Activated T-cell treated with anti-CD3 and anti-CD28 coated beads for 48 hours (primary cell): ENCODE measurements at places on chromosomes 2 and 18.
A peak's percentile ranks its signal among the peaks of the same experiment; 100 is the strongest.

DNA sequence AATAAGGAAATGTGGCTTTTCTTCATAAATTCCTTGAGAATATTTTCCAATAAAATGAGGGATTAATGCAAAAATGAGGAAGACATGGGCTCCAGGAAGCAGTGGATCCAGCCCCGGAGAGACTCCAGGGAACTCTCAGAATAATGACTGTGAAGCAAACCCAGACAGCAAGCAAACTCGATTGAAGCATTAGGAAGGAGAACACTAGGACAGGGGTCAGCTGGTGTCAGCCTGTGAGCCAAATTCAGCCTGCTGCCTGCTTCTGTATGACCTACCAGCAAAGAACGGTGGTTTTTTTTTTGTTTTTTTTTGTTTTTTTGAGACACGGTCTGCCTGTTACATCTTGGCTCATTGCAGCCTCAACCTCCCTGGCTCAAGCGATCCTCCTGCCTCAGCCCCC is 274.3 kb upstream of the FBXO11 start:
- DNase-seq = no peak

GRCh38 chr2:110727923-110728322 is 4.5 kb upstream of the ACOXL start:
- DNase-seq = no peak

DNA sequence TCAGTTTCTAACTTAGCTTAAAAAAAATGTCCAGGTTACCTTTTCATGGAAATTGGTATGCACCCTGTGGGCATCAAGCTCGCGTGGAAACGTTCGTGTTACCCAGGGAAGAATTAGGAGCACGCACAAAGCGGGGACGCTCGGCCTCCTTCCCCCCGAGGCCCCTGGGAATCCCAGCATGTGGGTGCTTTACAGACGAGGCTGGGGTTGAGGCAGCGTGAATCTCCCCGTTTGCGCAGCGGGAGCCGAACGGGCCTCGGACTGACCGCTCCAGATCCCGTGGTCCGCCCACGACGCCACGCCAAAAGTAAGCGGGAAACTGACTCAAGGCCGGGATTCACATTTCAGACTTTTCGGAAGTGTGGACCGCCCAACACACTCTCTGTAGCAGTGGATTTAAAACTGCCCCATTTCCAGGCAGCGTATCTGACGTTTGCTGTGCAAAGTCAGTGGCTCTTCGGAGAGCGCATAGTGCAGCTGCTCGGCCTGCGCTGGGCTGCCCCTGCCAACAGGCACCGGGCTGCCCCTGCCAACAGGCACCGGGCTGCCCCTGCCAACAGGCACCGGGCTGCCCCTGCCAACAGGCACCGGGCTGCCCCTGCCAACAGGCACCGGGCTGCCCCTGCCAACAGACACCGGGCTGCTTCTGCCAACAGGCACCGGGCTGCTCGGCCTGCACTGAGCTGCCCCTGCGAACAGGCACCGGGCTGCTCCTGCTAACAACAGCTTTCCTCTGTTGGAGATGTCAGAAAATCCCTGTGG is 49.7 kb downstream of the SH3YL1 start:
- no peak for DNase-seq

- DNase-seq = no peak
Measured at GRCh38 chr2:72271276-72271614, 123.6 kb upstream of the CYP26B1 start.

GRCh38 chr18:52339891-52340371 is at the start of gene DCC:
Gene DCC (plus strand): TSS chr18:52340197. CDS start chr18:52340788, 591 bp downstream.
- peak; percentile 2 for DNase-seq

GRCh38 chr2:231191896-231192872 is 6.2 kb upstream of the ARMC9 start:
- DNase-seq = no peak

GRCh38 chr2:192952245-192952644 is 757.5 kb upstream of the TMEFF2 start:
- no peak for DNase-seq

- no peak for DNase-seq
Measured at GRCh38 chr18:62885804-62886203, 170.5 kb downstream of the PHLPP1 start.

DNA sequence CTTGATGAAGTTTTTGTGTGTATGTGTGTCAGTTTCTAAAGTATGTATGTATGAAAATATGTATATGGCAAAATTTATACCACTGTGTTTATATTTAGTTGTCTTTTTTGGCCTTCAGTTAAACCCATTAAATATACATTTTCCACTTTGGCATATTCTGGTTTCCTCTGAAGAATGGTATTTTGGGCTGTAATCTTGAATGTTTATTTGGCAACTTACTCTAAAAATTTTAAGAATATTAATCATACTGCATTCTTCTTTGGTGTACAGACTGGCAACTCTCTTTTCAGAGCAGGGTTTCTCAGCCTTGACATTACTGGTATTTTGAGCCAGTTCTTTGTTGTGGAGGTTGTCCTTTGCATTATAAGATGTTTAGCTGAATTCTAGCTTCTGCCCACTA is 27.9 kb upstream of the CCBE1 start:
- DNase-seq = no peak

- DNase-seq = no peak
Measured at GRCh38 chr2:202682274-202682673, 47.5 kb downstream of the FAM117B start.

DNA sequence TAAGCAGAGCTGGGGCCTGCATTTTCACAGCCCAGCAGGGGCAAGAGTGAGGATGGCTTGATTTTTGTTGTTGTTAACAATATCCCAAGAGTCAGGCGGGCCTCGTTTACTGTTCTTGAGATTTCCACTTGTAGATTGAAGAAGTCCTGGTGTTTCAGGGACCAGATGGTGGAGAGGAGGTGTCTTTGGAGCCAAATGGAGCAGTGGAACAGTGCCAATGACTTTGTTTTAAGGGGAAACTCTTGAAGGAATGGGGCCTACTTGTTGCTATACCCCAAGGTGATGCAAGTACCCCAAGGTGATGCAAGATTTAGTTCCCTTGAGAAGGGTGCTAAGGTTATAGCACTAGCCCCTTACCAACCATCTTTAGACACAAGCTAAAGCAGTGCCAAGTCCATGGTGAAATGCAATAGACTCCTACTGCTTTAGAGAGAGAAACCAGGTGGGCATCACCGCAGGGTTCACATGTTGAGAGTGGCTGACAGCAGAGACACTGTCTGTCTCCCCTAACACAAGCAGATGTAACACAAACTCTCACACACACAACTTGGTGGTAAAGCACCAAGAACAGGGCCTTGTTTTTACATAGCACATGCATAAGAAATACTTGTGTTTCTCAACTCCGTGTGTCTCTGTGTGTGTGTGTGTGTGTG is 44.0 kb downstream of the HK2 start:
- DNase-seq = no peak

- no peak for DNase-seq
Measured at GRCh38 chr18:35549564-35549963, 32.0 kb upstream of the GALNT1 start.

GRCh38 chr18:59002974-59003594 is 136.6 kb upstream of the SEC11C start:
- no peak for DNase-seq

DNA sequence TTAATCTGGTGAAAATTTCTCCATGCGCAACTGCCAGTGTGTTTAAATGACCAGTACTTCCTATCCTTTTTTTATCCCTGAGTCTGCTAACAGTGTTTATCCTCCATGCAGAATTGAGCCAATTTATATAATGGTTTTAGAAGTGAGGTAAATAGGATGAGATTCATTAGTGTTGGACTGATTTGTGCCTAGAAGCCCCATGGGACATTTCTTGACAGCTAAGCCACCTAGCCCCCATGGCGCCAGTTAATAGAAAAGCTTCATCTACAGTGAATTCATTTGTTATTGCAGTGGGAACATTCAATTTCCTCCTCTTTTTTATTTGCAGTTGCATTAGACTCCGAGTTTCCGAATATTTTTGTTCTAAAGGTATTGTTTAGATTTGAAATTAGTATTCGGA is 175.6 kb downstream of the ARL6IP6 start:
- DNase-seq = no peak

DNA sequence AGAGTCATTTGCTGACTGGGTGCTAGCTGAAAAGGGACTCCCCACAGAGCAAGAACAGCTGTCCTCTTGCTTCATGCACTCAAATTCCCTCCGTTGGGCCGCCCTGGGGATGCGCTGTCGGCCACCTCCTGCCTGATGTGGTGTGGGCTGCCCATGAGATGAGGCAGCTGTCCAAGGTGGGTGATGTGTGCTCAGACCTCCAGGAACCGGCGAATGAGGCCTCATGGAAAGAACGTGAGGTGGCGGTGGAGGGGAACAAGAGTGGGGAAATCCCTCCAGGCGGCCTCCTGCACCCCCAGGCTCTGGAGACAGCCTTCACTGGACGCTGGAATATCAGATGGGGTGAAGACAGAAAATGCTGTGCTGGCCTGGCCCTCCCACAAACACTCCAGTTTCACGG is 79.8 kb downstream of the LONRF2 start:
- no peak for DNase-seq

DNA sequence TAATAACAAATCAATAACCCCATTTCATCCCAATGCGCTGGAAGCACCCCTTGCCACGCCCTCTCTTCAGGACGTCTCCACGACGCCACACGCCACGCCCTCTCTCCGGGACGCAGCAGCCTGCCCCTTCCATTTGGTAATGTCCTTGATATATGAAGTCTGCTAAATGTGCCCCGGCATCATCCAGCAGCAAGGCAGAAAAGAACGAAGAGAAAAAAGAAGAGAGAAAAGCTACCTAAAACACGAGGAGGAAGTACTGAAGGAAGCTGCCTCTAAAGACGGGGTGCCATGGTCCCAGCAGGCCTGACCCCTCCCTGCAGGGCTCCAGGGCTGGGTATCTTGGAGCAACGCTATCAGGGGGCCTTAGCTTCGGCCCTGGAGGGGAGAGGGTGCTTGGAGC is 41.8 kb downstream of the CNGA3 start:
- no peak for DNase-seq

DNA sequence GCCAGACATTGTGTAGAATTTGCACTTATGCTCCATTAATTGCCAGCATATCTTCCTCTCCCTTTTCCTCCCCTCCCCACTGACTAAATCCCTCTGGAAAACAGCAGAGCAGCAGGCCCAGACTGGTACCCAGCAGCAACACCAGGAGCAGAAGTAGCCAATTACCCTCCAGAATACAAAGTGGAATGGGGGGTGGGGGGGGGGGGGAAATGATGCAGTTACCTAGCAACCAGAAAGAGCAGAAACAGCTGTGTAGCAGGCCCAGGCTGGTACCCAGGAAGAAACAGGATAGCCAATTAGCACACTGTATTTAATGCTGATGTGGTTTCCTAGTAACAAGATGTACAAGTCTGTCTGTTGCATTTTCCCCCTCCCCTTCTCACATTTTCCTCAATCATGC is 52.3 kb downstream of the KLF7 start:
- DNase-seq = no peak

DNA sequence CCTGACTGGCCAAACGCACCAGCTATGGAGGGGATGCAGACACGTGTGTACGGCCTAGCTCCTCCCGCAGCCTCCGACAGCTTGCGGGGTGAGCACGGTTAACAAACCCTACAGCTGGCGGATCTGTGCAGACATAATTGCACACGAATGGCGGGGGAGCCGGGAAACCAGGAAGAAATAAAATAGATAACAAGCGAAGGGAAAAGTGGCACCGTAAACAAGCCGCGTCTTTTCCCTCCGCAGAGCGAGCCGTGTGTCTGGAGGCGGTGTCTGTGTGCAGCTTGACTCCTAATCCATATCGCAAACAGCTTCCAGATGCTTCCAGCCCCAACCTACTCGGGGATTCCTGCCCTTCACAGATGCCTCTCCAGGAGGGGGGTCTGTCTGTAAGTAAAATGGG is 853.1 kb upstream of the SALL3 start:
- DNase-seq = no peak

- no peak for DNase-seq
Measured at GRCh38 chr2:112163541-112163981, 25.4 kb downstream of the FBLN7 start.

- no peak for DNase-seq
Measured at GRCh38 chr2:142926445-142926844, 49.0 kb downstream of the KYNU start.

GRCh38 chr2:170500770-170501169 is 214.4 kb upstream of the SP5 start:
- DNase-seq = no peak

DNA sequence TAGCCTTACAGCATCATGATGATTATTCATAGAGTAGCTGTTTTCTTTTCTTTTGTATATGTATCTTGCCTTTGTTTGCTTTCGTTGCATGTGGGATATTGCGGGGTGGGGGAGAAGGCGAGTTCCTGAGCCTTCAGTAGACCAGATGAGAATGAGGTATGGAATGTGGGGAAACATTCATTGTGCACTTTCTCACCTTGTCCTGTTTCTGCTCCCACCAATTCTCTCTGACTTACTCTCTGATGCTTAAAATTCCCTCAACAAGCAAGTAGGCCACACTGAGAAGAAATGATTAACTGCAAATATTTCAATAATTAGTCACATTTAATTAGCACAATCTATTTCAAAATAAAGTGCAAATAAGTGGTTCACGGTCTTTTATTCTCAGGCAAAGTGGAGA is 31.0 kb downstream of the GKN2 start:
- no peak for DNase-seq

DNA sequence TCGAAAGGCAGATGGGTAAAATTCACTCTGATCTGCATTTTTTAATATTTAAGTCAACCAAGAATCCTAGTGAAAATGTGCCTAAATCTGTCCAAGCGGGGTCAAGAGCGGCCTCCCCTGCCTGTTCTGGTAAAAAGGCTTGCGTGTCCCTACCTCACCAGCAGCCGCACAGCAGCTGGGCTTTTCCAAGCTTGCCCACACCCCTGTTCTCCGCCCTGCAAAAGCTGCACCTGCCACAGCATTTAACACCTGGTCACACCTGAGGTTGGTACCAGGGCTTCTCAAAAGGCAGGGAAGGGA is 25.8 kb upstream of the TMEM182 start:
- DNase-seq = no peak

DNA sequence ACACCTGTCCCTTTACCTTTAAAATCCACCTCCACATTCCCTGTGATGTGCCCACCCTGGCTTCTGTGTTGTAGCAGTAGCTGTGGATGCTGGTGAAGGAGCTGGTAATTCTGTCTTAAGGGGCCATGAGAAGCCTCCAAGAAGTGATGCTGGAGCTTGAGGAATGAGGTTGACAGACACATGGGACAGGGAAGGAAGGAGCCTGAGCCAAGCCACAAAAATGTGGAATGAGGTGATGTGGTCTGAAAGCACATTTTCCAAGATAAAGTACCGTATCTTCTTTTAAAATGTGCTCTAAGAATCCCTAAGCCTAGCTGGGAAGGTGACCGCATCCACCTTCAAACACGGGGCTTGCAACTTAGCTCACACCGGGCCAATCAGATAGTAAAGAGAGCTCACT is 31.2 kb downstream of the VWA3B start:
- DNase-seq = no peak

DNA sequence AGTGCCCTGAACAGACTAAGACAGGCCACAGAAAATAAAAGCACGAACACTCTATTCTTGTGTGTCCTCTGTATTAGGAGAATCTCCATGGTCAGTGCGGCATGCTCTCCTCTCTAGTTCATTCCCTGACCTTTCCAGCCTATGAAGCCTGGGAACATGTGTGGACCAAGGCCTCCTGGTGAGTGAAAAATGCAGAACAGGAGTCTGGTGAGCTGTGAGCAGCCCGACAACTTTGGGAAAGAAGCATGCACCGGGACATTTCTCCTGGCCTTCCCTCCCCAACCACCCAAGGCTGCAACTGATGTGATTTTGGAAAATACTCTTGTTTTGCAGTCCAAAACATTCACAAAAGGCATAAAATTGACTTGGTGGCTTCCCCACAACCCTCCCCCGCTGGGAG is 878.3 kb upstream of the ID2 start:
- DNase-seq = no peak

GRCh38 chr18:48158721-48159120 is 228.3 kb upstream of the SMAD2 start:
- DNase-seq = no peak

GRCh38 chr2:226423498-226423960 is 376.1 kb downstream of the IRS1 start:
- DNase-seq = peak; percentile 21
